Left colon (tissue), 2 donors: ENCODE measurements at places on chromosomes 7 and 10. TPM values are rescaled to one million over a fixed set of nuclear protein-coding genes. Genes with fewer than 3 reads are reported as not detected.

DNA sequence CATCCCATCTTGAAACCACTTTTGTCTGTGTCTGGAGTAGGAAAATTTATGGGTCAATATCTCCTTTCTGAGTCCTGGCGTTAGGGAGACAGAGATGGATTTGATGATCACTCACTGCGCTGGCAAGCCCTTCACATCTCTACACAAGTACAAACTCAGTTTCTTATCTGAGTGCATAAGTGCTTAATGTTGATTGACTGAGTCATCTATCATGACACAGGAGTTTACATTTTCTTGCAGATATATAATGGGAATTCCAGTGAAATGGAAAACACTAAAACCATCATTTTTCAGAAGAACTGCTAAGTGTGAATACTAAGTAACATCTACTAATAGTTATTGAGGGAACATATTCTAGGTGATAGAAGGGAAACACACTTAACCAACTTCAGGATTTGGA is 763.9 kb upstream of the COBL start:
- no peak for DNase-seq

- no peak for DNase-seq
Observed at GRCh38 chr10:51524041-51524440, 175.4 kb downstream of the CSTF2T start.

MSANTD7 gene
- 9.9 TPM for total RNA-seq

DNA sequence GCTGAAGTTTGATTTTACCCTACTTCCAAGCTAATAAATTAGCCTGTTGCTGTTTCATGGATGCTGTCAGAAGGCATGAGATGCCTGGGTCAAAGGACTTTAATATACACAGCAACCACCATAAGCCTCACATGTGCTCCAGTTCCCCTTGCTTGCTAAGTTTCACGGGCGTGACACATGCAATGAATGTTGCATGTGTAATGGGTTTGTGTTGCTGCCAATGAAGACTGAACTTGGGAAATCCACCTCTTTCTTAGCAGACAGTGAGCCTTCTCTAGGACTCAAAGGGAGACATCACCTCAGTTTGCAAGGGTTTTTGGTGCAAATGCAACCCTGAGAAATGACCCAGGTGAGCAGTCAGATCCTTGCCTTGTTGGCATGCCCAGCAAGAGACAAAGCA is 505.5 kb upstream of the PODXL start:
- no peak for DNase-seq

SPOCK2 gene
- total RNA-seq, result 2.3 TPM

GSTO2 gene
- total RNA-seq, result 13.7 TPM

GRCh38 chr10:35783305-35783838 is 141.3 kb upstream of the FZD8 start:
- no peak for DNase-seq

DNA sequence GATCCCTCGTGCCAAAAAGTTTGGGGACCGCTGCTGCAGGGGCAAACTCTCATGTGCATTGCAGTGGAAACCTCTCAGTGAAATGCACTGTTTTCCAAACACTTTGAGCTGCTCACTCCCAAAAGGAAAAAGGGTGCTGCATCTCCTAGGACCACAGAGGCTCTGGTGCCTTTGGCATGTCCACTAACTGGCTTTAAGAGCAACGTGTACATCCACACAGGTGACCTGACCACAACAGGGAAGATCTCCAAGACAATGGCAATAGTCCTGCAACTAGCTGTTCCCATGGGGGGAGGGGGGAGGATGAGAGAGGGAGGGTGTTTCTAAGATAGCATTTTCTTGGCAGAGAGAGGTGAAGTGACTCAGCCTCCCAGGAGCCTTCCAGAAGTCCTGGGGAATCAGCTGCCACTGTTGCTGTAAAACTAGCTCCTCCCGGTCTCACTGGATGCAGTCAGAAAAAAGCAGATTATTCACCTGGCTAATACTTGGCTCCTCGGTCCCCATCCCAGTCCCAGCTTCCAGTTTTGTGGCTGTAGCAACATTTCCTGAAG is 181.7 kb downstream of the HECW1 start:
- no peak for DNase-seq

GRCh38 chr7:379456-380138 is 89.6 kb downstream of the FOXL3 start:
- DNase-seq, result peak; percentile 24

NPC1L1 gene
- total RNA-seq, result not detected
